Activated CD4-positive, alpha-beta memory T cell treated with anti-CD3 and anti-CD28 coated beads for 36 hours (primary cell): ENCODE measurements at places on chromosomes 7 and 10.

GRCh38 chr10:24900888-24901685, 51.3 kb downstream of the PRTFDC1 start:
- no peak for DNase-seq

DNA sequence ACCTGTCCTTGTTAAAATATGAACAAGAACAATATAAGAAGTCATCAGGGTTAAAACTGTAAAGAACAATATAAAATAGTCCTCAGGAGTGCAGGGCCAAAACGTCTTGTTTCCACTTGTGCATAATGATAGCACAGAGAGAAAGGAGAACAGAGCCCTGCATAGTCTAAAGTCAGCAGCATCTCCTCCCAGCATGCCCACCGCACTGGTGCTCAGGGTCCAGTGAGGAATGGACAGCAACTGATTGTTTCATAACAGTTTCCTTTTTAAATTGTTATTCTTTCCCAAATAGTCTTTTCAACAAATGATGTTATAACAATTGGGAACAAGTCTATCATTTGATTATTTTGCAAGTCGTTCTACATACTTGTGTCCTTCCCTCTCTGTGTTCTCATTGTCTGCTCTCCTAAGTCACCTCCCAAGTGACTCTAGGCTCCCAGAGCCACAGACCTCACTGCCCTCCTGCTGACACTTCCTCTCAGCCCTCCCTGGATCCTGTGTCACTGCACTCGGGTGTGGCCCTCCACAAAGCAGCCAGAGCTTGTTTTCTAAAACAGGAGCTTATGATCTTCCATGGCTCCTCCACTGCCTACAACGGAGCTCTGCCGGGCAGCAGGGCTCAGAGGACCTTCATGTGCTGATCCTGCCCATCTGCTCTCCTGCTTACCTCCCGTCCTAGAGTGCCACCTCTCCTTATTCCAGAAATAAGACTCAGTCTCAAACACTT, 27.6 kb downstream of the COBL start:
- no peak for DNase-seq

DNA sequence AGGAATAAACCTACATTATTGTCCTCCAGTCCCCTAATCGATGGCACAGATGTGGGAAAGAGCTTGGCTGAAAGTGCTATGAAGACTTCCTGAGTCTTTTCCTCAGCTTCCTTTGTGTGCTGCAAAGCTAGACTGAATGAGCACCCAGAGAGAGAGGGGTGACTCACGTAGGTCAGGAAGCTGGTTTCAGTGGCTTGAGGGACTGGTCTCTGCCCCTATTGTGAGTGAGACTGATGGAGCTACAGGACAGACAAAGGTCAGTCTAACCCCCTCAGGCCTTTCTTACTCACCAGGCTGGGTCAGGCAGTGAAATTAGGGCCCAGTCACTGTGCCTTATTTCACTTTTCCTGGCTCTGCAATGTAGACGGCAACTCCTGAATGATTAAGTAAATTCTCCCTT, 171.1 kb upstream of the GRB10 start:
- DNase-seq: no peak

DNA sequence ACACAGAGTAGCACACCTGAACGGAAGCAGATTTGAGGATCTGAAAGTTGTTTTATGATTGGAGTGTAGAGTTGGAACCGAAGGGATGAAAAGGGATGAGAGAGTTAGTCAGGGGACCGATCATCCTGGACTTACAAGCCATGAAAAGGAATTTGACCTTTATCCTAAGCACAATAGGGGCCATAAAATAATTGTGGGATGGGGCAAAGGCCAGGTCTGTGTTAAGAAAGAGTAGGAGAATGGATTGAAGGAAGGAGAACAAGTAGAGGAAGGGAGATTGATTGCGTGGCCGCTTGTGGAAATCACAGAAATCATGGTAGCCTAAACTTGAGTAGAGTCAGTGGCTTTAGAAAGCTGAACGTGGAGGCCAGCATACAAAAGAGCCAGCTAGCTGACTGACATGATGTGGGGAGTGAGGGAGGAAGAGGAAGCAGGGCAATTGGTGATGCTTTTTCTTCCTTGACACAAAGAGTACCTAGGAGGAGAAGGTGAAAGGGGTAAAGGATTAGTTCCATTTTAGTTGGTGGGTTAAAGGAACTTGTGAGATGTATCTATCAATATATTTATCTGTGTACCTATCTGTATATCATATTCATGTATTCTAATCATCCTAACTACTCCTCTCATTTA, 67.1 kb upstream of the RPA3 start:
- DNase-seq: no peak

DNA sequence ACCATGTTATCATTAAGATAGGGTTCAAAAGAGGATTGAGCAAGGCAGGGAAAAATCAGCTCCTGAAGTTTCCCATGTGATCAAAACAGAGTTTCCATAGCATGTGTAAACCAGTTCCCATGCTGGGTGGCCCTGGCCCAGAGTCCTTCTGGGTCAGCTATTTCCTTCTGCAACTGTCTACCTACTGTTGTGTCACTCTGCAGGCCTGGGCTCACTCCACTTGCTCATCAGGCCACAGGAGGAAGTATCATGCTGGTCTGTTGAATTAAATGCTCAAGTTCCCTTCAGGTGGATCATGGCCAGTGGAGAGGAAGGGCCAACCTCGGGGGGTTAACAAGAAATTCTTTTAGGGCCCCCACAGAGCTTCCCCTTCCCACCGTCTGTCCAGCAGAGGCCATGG, 104.7 kb downstream of the GFRA1 start:
- no peak for DNase-seq

DNA sequence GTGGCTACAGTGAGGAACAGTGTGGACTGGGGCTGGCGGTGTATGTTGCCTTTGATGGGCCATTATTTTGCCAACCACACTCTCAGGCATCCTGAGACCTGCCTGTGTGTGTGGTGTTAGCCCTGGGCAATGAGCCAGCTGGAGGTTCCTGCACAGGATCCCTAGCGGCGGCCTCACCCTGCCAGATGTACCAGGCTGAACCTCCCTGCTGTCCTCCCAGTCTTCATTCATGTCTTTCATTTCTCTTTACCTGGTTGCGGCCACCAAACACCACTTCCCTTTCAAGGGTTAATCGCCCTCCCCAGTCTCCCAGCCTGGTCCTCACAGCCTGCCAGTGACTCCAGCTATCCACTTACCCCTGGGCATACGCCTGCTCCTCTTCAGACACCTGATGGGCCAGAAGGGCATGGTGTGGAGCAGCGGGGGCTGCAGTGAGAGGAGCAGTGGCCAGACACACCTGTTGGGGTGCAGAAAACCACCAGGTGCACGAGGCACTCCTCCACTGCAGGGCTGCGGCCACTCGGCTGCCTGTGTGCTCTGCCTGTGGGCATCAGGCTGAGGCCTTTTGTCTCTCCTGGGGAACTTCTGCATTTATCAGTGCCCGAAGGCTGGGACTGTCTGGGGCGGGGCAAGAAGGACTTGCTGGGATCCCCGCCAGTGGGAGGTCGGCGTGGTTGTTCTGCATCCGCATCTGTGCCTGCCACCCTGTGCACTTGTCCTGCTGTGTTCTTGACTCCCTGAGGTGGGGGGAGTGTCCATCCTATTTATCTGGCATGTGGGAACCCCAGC, 111.6 kb downstream of the ARHGAP22 start:
- DNase-seq: no peak

GRCh38 chr7:46424934-46425333, 503.9 kb upstream of the IGFBP3 start:
- no peak for DNase-seq

GRCh38 chr10:80908611-80909010, 370.9 kb downstream of the SH2D4B start:
- no peak for DNase-seq

DNA sequence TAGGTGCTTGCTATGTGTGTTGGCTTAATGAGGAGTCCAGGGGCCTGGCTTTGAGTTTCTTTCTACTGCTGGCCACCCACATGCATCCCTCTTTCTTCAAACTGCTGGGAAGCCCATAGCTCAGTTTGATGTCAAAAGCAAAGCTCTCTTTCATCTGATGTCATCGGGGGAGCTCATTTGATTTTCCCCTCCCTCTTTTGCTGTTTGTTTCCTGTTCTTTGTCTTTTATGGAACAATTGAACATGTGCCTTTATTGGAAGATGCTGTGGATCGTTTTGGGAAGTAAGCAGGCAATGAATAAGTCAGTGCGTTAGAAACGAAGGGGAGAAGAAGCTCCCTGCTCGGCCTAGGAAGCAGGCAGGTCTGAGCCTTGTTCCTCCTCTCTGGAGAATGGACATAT, 140.7 kb downstream of the GRK5 start:
- no peak for DNase-seq

GRCh38 chr7:31603046-31603445, 84.0 kb upstream of the PPP1R17 start:
- no peak for DNase-seq

DNA sequence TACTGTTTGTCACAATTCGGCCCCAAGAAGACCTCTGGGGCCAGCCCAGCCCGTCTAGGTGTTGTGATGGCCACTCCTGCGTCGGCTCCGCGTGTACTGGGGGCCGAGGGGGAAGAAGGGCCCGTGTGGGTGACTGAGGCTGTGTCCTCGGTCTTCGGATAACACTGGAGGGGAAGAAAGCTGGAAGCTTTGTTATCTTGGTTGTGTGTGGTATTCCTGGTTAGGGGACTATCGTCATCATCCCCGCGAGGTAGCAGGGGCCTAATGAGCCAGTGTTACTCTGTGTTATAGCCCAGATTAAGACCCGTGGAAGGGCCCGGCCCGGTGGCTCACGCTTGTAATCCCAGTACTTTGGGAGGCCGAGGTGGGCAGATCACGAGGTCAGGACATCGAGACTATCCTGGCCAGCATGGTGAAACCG, 854 bp downstream of the MTG1 start:
- DNase-seq: no peak

DNA sequence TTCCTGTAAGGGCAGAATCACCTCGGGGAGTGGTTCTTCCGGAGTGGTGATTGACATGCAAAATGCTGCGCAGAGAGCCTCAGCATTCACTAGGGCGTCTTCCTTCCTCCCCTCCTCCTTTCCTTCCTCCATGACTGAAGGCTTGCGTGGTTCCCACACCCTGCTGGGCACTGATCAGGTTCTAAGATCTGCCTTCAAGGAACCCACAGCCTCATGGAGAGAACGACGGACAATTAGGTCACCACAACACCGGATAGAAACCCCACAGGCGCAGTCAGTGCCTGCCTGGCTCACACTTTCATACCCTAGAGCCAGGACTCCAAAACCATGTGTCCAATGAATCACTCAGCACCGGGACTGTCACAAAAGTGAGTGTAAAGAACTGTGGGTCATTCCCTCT, 131.3 kb downstream of the DPP6 start:
- no peak for DNase-seq

GRCh38 chr10:79142064-79142491, 73.3 kb downstream of the ZMIZ1 start:
- DNase-seq: no peak

GRCh38 chr7:37363536-37364491, 84.8 kb downstream of the ELMO1 start:
- DNase-seq: no peak

- DNase-seq: no peak
Measured at GRCh38 chr10:118251791-118252190, 90.3 kb downstream of the FAM204A start.

DNA sequence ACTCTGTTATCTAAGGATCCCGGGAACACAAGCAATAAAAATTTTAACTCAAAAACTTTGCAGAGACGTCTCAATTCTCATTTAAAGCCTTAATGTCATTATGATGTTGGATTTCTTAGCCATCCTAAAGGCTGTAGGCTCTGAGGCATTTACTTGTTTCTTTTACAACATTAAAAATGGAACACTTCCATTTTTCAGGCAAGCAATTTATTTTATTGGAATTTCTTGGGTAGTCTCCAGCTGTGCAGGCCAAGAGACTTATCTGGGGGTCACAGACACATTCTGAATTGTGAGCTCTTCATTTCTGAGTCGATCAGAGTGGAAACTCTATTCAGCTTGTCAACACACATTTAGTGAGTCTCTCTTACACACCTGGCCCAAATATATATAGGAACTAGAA, 48.0 kb upstream of the KIF5B start:
- DNase-seq: no peak

DNA sequence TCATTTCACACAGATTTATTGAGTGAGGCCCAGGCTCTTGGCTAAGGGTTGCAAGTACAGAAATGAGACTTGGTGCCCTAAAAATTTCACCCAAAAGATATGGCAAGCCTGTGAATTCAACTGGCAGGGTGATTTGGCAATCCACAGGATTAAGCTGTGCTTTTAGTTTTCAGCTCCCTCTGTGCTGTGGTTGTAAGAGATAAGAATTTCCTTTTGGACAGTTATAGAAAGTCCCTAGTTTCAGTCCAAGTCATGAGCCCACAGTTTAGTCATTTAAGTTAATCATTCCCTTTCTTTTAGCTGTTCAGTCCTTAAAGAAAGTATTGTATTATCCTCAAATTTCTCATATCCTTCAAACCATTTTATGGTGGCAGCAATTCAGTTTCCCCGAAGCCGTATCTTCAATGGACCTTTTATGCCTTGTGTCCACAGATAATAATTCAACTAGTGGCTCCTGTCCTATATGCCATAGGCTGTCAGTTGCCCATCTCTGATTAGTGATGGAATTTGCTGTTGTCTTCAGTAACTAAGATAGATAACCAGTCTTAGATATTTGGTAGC, 73.4 kb upstream of the NAMPT start:
- no peak for DNase-seq

DNA sequence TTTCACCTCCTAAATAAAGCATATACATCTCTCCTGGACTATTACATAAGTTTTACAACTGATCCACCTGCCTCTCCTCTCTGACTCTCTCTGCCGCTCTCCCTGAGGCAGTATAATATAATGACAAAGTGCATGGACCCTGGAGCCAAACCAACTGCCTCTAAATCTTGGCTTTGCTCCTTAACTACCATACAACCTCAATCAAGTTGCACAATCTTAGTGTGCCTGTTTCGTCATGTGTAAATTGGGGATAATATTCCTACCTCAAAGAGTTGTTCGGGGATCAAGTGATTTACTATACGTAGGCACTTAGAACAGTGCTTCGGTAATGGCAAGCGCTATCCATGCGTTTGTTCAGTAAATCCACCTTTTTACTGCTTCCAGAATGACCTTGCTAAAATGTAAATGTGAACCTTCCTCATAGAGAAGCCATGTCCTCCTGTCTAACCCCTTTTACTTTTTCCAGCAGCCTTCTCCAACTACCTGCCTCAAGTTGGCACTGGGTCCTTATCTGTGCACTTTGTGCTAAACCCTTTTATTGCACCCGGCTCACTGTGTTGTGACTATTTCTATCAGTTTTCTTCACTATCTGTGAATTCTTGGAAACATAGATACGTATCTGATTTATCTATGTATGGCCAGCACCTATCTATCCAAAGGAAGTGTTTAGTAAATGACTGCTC, 30.6 kb upstream of the DLD start:
- no peak for DNase-seq

GRCh38 chr7:30479202-30480120, 877 bp upstream of the NOD1 start:
- peak; percentile 48 for DNase-seq

- no peak for DNase-seq
Measured at GRCh38 chr7:90957883-90958282, 306.4 kb upstream of the FZD1 start.
